ENCODE measurements at places on chromosomes 11 and 22.

DNA sequence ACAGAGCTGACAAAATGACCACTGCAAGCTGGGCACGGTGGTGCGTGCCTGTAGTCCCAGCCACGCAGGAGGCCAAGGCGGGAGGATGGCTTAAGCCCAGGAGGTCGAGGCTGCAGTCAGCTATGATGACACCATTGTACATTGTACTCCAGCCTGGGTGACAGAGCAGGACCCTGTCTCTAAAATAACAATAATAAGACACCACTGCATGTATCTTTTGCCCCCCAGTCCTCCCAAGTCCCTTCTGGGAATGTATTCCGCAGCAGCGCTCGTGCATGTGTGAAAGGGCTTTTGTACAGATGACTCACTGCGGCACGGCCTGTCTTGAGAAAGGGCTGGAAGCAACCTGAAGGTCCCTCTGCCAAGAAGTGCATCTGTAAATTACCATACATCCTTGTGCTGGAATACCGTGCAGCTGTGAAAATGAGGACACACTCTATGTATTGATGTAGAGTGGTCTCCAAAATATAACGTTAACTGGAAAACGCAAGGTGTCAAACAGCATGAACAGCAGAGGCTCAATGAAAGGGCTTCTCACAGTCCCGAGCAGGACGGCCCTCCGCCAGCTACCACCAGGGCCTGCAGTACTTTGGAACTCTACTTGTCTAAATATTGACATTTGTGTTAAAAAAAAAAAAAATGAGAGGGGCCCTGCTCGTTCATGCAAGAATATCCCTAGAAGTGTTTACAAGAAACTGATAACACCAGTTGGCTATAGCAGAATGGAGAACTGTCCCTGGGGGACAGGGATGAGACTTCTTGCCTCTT, 9.0 kb upstream of the CDC42EP2 start:
- DNase-seq = no peak

DNA sequence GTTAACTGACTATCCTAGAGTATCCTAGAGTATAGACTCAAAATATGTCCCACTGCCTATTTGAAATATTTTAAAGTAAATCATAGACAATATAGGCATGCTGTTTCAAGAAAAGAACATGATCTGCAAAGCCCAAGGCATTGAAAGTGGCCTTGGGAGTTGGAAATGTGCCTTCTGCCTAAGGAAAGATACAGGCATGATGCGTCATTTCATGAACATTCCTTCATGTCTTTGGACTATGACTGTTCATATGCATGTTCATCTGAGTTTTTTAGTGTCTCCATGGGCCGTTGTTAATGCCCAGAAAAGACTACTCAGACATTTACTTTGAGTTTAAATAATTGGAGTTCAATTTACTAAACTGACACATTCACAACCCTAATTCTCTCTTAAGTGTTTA, 69.7 kb upstream of the PRDM11 start:
- no peak for DNase-seq

DNA sequence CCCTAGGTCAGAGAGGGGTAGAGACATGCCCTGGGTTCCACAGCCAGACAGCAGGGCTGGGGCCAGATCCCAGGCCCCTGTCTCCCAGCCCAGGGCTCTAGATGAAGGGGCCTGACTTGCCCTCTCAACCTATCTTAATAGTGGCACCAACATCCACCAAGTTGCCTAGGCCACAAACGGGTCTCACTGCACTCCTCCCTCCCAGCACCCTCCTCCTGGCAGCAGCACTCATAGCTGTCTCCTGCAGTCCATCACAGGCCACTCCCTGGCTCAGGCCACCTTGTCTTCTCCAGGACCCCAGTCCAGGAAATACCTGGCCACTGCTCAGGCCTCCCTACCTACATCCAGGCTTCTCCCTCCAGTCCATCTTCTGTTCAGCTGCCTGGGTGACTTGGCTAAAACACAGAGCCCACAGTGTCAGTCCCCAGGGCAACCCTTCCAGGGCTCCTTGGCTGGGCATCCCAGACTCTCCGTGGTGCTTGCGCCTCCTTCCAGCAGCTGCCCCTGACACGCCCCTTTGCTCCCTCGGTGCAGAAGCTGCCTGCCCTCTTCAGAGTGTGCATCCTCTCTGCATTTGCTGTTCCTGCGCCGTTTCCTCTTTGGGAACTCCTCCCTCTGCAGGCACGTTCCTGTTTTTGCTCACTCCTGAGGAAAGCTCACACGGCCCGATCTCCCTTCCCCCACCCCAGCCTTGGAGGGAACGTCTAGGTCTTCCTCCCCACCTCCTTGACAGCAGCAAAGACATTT, 40.5 kb downstream of the LRRC32 start:
- no peak for DNase-seq

DNA sequence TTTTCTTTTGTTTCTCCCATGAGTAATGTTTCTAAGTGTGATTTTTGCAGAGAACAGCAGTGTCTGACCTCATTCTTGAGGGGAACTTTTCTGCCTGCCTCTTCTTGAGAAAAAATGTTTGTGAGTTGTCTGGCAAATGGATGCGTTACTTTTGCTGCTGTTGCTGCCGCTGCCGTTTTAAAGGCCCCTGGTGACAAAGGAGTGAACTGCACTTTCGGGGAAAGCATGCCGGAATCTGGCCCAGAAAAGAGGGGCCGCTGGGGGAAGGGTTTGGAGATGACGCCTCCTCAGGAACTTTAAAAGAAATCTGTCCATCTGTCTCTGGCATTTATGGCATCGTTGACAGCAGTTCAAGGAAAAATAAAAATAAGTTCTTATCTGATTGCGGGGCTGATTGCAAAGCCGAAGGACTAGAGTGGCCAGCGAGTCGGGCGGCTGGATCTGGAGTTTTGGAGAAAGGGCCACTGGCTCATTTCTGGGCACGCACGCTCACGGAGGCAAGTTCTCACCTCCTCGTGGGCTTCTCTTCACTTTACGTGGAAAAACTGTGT, 16.5 kb downstream of the ZBTB16 start:
- peak; percentile 26 for DNase-seq

DNA sequence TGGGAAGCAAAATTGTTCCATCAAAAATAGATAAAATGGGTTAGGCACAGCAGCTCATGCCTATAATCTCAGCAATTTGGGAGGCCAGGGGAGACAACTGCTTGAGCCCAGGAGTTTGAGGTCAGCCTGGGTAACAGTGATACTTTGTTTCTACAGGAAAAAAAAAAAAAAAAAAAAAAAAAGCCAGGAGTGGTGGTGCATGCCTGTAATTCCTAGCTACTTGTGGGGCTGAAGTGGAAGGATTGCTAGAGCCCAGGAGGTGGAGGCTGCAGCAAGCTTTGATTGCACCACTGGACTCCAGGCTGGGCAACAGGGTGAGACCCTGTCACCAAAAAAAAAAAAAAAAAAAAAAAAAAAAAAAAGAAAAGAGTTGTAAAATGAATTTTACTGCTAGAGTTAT, 49.6 kb downstream of the KIF18A start:
- DNase-seq = no peak

- no peak for DNase-seq
These were observed 137.5 kb upstream of the HSD17B12 start for GRCh38 chr11:43542750-43543712.

All from activated naive CD4-positive, alpha-beta T cell (primary cell).